G401 (cell line): ENCODE measurements at places on chromosomes 7 and 10. TPM values are rescaled to one million over a fixed set of nuclear protein-coding genes. Genes with fewer than 3 reads are reported as not detected.

POM121 gene
- 3.2 and 4.4 TPM in 2 replicates for total RNA-seq

EPHA1 gene
- not detected in 2 replicates for total RNA-seq

IFIT2 gene
- total RNA-seq, result 0.80 and 1.1 TPM in 2 replicates

FKBP9 gene
- 87.3 and 89.2 TPM in 2 replicates for total RNA-seq

TEX47 gene
- total RNA-seq, result not detected in 2 replicates

ITPRID1 gene
- not detected in 2 replicates for total RNA-seq

NCF1 gene
- not detected in 2 replicates for total RNA-seq

CC2D2B gene
- total RNA-seq, result not detected in 2 replicates

FBXO24 gene
- 0.78 TPM in 1 of 2 replicates, not detected in the other for total RNA-seq

EPO gene
- not detected in 2 replicates for total RNA-seq

GRCh38 chr10:34320265-34320664 is 494.8 kb downstream of the PARD3 start:
- no peak for DNase-seq

DNA sequence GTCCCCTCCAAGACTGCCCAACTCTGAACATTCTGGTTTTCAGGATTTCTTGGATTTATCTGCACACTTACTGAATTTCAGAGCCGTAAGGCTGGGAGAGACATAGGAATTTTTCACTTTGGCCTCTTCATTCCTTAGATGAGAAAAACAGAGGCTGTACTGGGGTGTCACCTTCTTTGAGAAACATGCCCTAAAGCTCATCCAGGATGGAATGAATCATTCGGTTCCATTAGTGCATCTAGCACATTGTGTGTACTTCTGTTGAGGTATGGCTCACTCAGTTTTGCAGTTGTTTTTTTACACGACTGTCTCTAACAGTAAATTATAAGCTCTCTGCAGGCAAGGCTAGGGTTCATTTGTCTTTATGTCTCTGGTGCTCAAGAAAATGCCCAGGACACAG is 383.4 kb downstream of the GATA3 start:
- DNase-seq, result no peak

DNA sequence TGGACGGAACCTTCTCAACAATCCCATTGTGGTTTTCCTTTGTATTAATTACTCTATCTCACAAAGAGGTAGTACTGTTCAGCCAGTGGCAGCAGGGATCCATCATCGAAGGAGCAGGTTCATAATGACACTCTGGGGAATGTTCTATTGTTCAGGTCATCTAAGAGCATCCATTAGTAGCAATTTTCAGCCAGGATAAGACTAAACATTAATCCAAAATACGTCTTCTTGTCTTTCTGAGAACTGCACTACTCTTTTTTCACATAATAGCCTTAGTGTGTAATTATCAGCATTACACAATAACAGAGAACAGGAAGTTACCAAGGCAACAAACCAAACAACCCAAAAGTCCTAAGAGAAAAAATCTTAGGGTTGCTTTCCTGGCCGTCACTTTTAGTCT is 259.5 kb upstream of the VWC2 start:
- DNase-seq, result no peak

- DNase-seq, result peak; percentile 81
These were observed 100.3 kb downstream of the CTBP2 start for GRCh38 chr10:125060026-125060425.

GRCh38 chr10:116007256-116007891 is 265.6 kb downstream of the GFRA1 start:
- no peak for DNase-seq

GRCh38 chr10:3220853-3221252 is 48.3 kb upstream of the PITRM1 start:
- no peak for DNase-seq

GRCh38 chr7:154680894-154681659 is 321.8 kb downstream of the PAXIP1 start:
- peak; percentile 85 for DNase-seq

GRCh38 chr10:90769946-90770841 is 87.6 kb downstream of the HTR7 start:
- DNase-seq, result no peak

DNA sequence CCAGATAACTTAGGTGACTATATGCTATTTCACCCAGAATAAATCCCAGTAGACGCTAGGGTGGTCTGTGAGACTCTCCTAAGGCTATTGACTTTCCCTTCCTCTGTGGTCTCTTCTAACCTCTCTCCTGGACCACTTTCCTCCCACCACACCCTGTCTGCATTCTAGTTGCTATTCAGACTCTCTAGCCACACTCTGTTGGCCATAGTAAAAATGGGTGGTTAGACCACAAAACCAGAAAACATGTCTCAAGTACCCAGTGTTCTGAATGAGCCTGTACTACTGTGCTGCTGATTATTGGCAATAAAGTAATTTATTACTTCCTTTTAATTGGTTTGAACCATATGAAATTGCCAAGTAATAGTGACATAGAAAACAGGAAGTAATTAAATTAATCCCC is 240.8 kb downstream of the KIF20B start:
- DNase-seq, result no peak

GRCh38 chr7:47069385-47070076 is 512.4 kb downstream of the TNS3 start:
- no peak for DNase-seq
